ENCODE measurements at places on chromosomes 3 and 15. TPM values are rescaled to one million over a fixed set of nuclear protein-coding genes. Genes with fewer than 3 reads are reported as not detected.

DNA sequence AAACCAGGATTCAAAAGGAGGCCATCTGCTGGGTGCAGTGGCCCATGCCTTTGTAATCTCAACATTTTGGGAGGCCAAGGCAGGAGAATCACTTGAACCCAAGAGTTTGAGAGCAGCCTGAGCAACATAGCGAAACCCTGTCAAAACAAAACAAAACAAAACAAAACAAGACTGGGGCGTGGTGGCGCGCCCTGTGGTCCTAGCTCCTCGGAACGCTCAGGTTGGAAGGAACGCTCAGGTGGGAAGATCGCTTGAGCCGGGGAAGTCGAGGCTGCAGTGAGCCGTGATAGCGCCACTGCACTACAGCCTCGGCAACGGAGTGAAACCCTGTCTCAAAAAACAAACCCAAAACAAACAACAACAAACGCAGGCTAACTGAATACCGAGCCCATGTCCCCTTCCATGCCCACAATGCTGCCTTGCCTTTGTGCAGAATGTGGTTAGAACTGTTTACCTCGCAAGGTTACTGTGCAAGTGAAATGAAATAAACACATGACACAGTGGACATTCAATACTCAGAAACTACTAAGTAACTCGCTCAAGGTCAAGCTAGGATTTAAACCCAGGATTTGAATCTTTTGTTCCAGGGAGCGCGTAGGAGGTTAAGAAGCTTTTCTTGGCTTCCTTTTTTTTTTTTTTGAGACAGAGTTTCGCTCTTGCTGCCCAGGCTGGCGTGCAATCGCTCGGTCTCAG, 766 bp upstream of the EMC4 start:
- peak; percentile 11 for DNase-seq

DNA sequence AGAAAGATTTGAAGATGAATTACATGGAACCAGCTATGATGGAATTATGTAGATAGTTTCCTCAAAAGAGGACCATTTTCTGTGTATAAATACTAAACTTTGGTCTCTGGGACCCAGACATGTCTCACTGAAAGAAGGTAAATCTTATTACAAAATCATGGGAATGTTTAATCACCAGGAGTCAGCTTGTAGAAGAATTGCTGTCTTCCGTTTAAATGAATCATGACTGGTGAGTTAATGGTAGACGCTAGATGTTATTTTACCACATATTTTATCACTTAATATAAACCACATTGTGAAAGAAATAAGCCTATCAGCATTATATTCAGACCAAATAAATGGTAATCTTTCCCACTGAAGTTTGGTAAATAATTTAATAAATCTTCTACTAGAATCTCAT, 322.3 kb upstream of the SUCLG2 start:
- DNase-seq: no peak

The UROC1 gene
- total RNA-seq: not detected

The TFDP2 gene
- 46.2 TPM for total RNA-seq

DNA sequence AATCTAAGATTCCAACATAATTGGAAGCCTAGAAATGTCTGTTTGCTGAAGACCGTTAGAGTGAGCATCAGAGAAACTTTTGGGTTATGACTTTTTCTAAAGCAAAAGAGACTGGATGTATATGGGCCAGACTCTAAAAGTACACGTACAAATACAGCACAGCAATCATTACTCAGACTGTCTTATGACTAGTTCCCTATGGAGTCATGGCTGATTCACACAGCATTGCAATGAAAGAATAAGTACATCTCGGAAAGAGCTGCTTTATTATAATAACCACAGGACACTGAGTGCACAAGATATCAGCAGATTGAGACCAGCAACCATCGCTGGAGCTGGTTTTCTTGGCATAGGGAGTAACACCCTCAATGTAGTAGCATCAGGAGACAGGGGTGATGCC, 618.6 kb downstream of the NLGN1 start:
- DNase-seq: no peak

DNA sequence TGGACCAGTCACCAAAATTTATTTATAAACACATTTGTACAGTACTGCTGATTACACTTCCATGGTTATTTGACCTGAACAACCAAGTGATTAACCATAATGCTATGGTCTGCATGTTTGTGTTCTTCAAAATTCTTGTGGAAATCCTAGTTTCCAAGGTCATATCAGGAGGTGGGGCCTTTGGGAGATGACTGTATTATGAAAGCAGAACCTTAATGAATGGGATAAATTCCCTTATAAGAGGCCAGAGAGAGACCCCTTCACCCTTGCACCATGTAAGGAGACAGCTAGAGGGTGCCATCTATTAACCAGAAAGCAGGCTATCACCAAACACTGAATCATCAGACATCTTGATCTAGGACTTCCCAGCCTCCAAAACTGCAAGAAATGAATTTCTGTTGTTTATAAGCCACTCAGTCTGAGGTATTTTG, 1.9 kb downstream of the SCAPER start:
- DNase-seq: no peak

Measured in left colon (tissue), 2 donors.